SK-N-SH (cell line): ENCODE measurements at places on chromosomes 1 and 21. TPM values are rescaled to one million over a fixed set of nuclear protein-coding genes. Genes with fewer than 3 reads are reported as not detected.

DNA sequence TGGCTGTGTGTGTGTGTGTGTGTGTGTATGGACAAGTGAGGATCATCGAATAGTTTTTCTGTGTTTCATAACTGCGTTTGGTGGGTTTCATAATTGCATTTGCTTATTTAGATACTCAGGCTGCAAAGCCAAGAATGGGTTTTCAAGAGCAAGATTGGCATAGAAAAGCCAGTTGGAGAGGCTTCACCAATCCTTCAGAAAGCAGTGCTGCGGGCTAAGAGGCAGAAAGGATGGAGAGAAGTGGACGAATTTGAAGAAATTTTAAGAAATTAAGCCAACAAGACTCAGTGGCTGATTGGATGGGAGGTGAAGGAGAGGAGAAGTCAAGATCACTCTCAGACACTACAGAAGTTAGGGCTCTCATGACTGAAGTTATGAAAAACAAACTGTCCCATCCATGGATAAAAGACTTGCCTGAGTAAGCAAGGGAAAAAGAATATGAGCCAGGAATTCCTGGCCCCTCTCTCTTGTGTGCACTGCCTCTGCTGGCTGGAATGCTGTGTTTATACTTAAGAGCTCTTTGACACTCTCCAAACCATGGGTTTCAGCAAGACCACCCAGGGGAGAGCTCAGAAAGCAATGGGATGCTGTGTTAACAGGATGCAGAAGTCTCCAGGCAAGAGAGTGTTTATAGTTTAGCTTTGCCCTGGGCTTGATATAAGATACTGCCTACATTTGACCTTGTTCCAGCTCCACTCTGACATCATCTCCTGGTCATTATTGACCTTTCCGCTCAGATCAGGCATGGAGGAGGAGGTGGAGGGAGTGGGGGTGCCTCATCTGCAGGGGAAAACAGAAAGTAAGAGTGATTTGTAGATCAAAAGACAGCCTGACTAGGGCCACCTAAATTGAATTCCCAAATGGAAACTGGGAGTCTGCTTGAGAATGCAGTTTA is 232.0 kb upstream of the PLXNA2 start:
- peak; percentile 69 for DNase-seq
- no peaks in the 10 kb centered on the region for H3K36me3 ChIP-seq

TUFT1 gene
- polyA plus RNA-seq: 20.6 and 27.9 TPM in 2 replicates

DNA sequence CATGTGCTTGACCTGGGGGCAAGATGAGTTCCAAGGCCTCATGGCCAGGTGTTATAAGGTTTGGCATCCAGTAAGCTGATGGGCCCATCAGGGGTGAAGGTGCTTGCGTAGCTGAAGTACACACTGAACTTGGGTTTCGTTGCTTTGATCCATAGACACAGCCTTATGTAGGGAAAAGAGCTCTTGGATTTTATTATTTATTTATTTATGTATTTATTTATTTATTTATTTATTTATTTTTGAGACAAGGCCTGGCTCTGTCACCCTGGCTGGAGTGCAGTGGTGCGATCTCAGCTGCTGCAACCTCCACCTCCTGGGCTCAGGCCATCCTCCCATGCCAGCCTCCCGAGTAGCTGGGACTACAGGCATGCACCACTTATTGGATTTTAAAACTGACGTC is 63.2 kb downstream of the FOXD2 start:
- no peaks in the 10 kb centered on the region; the same call in 1 of the 2 replicates for H3K27me3 ChIP-seq
- H3K27ac ChIP-seq: no peak overlapping the region
- no peaks in the 10 kb centered on the region for H3K4me1 ChIP-seq
- H3K36me3 ChIP-seq: no peaks in the 10 kb centered on the region
- DNase-seq: no peak

DNA sequence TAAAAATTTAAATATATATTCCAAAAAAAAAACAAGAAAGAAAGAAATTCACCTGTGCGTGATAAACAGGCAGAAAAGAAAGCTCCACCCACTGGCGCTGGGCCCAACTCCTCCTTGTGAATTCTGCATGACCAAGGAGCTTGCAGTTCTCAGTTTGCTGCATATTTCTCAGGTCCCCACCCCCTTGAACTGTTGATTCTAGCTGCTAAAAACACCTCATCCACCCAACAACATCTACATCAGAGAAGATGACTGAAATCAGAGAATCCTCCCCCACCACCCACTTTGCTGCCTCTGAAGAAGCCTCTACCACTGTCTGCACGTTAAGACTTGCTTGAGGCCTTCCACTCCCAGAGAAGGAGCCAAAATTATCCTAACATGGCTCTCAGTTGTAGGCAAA is 104.8 kb downstream of the RGS2 start:
- no peak for DNase-seq
- H3K4me3 ChIP-seq: no peak overlapping the region
- no peaks in the 10 kb centered on the region for H3K4me1 ChIP-seq
- no peak overlapping the region for H3K27ac ChIP-seq
- no peaks in the 10 kb centered on the region for H3K36me3 ChIP-seq
- no peaks in the 10 kb centered on the region for H3K27me3 ChIP-seq

UMODL1 gene
- polyA plus RNA-seq: not detected in 2 replicates

GRCh38 chr1:35644204-35644603 is 2.9 kb upstream of the PSMB2 start:
- no peak overlapping the region for H3K27ac ChIP-seq
- H3K4me3 ChIP-seq: no peak overlapping the region
- H3K4me1 ChIP-seq: peaks cover 6% of the 10 kb centered on the region
- peaks cover 9% of the 10 kb centered on the region; the same call in 1 of the 2 replicates for H3K27me3 ChIP-seq

GRCh38 chr1:162970021-162970420 is 99.1 kb upstream of the RGS4 start:
- H3K36me3 ChIP-seq: no peaks in the 10 kb centered on the region
- H3K27me3 ChIP-seq: no peaks in the 10 kb centered on the region
- H3K4me1 ChIP-seq: peaks cover 7% of the 10 kb centered on the region
- DNase-seq: no peak

- H3K27ac ChIP-seq: peak overlapping the region; percentile 90
- peaks cover 8% of the 10 kb centered on the region for H3K36me3 ChIP-seq
- H3K4me1 ChIP-seq: peaks cover 13% of the 10 kb centered on the region; the same call in 1 of the 2 replicates
- no peak for DNase-seq
- H3K4me3 ChIP-seq: peak overlapping the region; percentile 83
These were observed 612 bp downstream of the PSMA5 start for GRCh38 chr1:109425391-109426280.

- peaks cover 18% of the 10 kb centered on the region; the same call in 1 of the 2 replicates for H3K4me1 ChIP-seq
- H3K27me3 ChIP-seq: no peaks in the 10 kb centered on the region
These were observed 2.0 kb upstream of the C1orf174 start for GRCh38 chr1:3902111-3902511.

DNA sequence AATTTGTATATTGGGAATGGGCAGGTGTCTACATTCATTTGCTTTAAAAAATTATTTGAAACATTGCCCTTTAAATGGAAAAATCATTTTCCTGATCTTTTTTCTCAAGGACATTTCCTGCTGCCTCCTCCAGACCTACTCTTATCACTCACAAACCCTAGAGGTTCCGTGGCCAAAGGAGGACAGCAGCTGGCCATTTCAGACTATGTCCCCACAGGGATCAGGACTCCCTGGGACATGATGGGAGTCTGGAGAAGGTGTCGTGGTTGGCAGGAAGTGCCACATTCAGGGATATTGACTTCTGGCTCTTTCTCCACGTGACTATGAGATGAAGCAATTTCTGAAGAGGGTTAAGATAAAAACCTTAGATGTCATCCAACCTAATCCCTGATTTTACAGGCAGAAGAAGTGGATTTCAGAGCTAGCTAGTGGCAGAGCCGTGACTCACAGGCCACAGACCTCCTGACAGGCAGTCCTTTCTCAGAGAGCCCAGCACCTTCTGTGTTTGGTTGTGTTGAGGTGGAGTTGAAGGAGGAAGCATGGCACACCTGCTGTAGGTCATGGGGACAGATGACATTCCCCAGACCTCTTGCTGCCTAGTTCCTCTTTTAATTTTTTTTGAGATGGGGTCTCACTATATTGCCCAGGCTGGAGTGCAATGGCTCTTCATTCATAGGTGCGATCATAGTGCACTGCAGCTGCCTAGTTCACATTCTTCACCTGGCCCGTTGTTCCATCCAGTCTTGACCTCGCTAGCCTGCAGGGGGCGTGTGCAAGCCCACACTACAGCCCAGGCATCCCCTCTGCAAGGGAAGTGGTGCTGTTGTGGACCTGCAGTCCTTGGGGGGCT is 25.5 kb upstream of the IL10 start:
- no peaks in the 10 kb centered on the region for H3K36me3 ChIP-seq
- H3K27ac ChIP-seq: no peak overlapping the region
- DNase-seq: peak; percentile 27
- H3K4me3 ChIP-seq: no peak overlapping the region

C4BPA gene
- not detected in 2 replicates for polyA plus RNA-seq

DNA sequence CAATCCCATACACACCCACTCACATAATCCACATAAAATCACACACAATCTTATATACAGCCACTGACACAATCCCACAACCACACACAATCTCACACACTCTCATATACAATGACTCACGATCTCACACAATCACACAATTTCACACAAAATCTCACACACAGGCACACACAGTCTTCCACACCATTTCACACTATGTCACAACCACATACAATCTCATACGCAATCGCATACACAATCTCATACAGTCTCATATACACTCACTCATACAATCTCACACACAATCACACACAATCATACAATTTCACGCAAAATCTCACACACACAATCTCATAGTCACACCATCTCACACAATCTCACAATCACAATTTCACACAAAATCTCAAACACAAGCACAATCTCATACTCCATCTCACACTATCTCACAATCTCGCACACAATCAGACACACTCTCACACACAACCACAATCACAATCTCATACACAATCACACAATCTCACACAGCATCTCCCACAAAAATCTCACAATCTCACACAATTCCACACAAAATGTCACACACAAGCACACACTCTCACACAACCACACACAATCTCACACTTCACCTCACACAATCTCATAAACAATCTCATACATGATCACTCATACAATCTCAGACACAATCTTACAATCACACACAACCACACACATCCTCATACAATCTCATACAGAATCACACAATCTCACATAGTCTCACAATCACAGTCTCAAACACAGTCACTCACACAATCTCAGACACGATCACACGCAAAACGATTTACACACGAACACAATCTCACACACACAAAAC is 18.5 kb downstream of the CASZ1 start:
- DNase-seq: no peak
- no peaks in the 10 kb centered on the region for H3K36me3 ChIP-seq
- no peak overlapping the region for H3K27ac ChIP-seq

DNA sequence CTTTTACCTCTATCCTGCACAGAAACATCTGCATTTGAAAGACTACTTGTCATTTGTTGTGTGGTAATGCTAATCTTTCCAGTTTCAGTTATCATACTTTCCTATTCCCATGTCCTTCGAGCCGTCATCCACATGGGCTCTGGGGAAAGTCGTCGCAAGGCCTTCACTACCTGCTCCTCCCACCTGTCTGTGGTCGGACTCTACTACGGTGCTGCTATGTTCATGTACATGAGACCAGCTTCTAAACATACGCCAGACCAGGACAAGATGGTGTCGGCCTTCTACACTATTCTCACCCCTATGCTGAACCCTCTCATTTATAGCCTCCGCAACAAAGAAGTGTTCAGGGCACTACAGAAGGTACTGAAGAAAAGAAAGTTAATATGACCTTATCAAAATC is 8.3 kb downstream of the OR2M4 start:
- no peak for DNase-seq
- no peak overlapping the region for H3K27ac ChIP-seq

- no peaks in the 10 kb centered on the region for H3K36me3 ChIP-seq
- no peak for DNase-seq
- H3K4me1 ChIP-seq: no peaks in the 10 kb centered on the region
- H3K27ac ChIP-seq: no peak overlapping the region
These were observed 406.1 kb downstream of the RPS6KC1 start for GRCh38 chr1:213457186-213457585.

NECAP2 gene
- 100.0 and 116 TPM in 2 replicates for polyA plus RNA-seq

- H3K36me3 ChIP-seq: no peaks in the 10 kb centered on the region
- DNase-seq: no peak
- H3K27ac ChIP-seq: no peak overlapping the region
- H3K4me1 ChIP-seq: peaks cover 8% of the 10 kb centered on the region; the same call in 1 of the 2 replicates
These were observed 28.6 kb upstream of the PLCH2 start for GRCh38 chr1:2447276-2448097.

DNA sequence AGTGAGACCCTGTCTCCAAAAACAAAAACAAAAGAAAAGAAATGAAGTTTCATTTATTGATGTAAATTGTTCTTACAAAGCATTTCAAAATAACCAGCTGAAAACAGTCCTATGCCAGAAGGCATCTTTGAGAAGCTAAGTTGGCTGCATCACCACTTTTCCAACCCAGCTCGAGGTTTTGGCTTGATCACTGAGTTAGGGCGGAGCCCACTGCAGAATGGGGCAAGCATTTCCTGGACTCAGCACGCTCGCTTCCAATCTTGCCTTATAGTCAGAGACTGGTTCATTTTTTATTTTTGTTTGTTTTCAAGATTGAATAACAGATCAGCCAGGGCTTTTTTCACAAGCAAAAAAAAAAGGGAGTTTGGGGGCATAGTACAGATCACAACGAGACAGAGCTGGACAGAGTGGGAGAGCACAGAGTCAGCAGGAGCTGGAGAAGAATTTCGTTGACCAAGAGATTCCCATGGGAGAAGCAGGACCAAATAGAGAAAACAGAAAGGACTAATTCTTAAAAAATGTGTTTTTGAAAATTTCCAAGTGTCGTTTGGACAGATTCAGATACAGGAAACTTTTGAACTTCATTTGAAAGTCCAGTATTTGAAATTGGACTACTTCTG is 23.5 kb upstream of the COL6A1 start:
- H3K27me3 ChIP-seq: no peaks in the 10 kb centered on the region
- DNase-seq: no peak
- H3K4me1 ChIP-seq: peaks cover 6% of the 10 kb centered on the region; the same call in 1 of the 2 replicates

- DNase-seq: no peak
- H3K27ac ChIP-seq: no peak overlapping the region
These were observed 66.5 kb downstream of the AK4 start for GRCh38 chr1:65214340-65215027.

DNA sequence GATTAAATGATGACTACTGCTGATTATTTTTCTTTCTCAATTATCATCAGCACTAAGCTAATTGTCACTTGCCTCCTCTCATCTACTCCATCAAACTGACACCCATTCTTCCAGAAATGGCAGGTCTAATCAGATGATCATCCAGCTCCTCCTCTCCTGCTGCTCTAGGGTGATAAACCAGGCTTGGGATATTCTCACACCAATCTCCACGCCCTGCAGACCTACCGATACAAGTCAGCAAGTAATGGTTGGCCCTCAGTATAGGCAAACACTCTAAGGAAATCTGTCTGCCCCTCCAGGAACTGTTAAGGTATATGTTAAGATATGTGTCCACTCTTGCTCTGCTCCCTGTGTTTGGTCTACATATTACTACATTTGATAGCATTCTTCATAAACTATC is 36.3 kb upstream of the C1orf21 start:
- DNase-seq: no peak
- H3K27me3 ChIP-seq: no peaks in the 10 kb centered on the region
- H3K4me1 ChIP-seq: no peaks in the 10 kb centered on the region
- H3K27ac ChIP-seq: no peak overlapping the region
- no peak overlapping the region for H3K4me3 ChIP-seq

DNA sequence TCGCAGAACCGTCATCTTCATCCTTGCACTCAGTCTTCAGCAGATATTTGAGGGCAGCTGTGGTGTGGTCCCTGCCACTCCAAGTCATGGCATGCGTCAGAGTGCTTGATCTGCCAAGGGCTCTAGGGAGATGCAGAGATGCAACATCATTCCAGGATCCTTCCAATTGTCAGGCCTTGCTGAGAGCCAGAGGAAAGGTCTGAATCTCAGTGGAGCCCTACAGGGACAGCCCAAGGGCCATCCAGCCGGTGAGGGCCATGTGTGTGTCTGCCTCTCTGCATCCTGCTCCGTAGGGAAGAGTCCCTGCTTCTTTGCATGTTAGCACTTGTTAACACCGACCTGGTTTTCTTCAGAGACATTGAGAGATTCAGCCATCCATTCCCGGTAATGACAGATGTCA is 17.6 kb downstream of the MAPKAPK2 start:
- H3K27me3 ChIP-seq: no peaks in the 10 kb centered on the region
- peaks cover 20% of the 10 kb centered on the region; the same call in 1 of the 2 replicates for H3K4me1 ChIP-seq
- no peak overlapping the region for H3K27ac ChIP-seq
- peaks cover 3% of the 10 kb centered on the region for H3K36me3 ChIP-seq
